Activated CD4-positive, alpha-beta T cell treated with anti-CD3 and anti-CD28 coated beads, Interleukin-2, amount 50 U/mL, for 16 hours (primary cell): ENCODE measurements at places on chromosomes 12 and 14.

GRCh38 chr12:68111995-68112394 is 47.5 kb downstream of the IFNG start:
- DNase-seq: no peak

DNA sequence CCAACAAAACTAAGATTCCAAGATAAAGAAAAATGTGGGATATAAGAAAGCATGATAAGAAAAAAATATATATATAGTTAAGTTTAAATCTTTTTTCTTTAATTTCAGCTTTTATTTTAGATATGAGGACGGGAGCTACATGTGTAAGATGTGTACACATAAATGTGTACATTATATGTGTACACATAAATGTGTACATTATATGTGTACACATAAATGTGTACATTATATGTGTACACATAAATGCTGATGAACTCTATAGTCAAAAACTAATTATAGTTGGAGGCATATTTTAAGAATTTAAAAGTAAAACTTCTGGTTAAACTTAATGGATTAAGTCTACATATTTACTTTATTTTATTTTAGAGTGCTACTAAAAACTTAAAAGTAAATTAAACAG is 123.6 kb downstream of the BTG1 start:
- no peak for DNase-seq

- no peak for DNase-seq
Measured at GRCh38 chr12:18723752-18724151, 14.1 kb downstream of the PLCZ1 start.

GRCh38 chr12:25971654-25972041 is 13.2 kb downstream of the RASSF8 start:
- no peak for DNase-seq

GRCh38 chr14:96588410-96589257 is 86.5 kb downstream of the PAPOLA start:
- no peak for DNase-seq

GRCh38 chr12:53005215-53005985 is 856 bp upstream of the EIF4B start:
- DNase-seq: no peak

DNA sequence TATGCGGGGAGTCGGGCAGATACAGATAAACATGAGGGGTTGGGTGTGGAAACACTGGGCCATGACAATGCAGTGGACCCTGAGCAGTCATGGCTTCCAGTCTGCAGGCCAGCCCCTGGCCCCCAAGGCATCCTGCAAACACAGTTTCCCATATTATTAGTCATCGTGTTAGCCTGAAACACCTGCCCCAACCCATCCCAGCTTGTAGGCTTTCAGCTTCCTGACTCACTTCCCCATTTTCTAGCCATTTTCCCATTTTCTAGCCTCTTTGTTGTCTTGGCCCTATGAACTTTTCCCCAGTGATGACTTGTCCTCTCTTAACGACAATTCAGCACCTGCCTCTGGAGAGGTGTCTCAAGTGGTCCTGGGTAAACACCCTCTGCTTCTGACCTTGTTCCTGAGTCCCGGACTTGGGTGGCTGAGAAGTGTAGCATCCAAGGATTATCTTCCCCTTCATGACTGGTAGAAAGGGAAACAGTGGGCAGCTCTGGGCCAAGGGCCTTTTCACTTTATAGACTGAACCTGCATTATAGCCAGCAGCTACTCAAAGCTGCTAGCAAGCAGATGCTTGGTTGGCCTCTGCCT is 4.3 kb upstream of the PGF start:
- no peak for DNase-seq

DNA sequence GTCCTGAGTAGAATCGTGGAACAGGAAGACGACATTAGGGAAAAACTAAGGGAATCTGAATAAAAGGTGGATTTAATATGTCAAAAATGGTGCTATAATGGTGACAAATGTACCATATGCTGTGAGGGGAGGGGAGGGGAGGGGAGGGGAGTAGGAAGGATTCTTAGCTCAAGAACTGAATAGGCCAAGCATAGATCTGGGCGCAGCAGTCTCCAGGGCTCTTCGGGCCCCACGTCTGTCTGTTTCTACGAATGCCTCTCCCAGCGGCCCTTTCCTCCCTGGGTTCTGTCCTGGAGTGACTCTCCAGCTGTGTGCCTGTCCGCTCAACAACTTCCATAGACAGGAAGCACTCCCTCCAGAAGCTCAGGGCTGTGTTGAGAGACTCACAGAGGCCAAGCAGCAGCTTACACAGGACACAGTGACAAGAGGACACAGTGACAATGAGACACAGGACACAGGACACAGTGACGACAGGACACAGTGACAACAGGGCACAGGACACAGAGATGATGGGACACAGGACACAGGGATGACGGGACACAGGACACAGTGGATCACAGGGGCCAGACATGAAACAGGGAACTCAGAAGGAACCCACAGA is 42.4 kb upstream of the PPP2R5C start:
- DNase-seq: no peak

- no peak for DNase-seq
Measured at GRCh38 chr12:120698665-120699064, 11.6 kb upstream of the UNC119B start.

DNA sequence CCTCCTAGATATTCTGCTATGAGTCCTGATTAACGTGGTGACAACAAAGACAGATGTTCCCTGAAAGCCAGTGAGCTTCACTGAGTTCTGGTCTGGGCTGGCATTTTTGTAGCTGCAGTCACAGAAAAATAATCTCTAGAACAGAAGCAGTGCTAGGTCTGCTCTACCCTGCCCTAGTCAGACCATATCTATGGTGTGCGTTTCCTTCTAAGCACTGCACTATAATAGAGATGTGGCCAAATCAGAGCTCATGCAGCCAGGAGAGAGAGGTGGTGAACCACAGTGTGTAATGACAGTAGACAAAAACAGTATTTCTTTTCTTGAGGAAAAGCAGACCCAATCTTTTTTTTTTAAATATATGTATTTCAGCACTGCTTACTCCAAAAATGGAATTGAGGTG is 76.3 kb downstream of the CMAS start:
- DNase-seq: no peak

DNA sequence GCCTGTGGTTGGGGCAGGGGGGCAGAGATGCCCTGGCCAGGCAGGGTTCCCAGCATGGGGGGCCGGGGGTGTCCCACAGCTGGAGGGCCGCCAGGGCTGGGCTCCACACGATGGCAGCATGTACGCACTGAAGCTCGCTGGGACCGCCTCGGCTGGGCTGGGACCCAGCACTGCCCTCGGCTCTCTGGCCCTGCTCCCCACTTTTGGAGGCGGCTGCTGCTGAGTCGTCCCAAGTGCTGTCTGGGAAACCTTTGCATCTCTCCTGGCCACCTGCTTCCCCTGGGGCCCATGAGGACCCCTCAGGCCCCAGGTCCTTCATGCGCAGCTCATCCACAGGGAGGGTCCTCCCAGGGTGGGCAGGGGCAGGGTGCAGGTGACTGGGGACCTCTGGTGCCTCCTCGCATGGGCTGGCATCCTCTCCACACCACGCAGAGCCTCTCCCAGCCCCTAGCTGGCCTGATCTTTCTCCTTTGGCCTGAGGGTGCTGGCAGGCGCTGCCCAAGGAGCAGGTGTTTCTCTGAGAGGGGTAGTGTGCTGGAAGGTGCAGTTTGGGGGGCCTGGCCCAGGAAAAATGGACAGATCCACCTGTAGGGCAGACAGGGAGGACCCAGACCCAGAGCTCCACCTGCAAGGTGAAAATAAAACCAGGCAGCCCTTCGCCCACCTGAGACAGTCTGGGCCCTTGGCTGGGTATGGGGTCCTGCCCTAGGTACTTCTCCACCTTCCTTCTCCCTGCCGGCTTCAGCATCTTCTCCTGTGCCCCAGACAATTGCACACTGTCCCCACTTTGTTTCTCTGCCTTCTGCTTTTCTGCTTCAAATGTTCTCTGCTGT is 46.9 kb downstream of the DLK1 start:
- DNase-seq: no peak

GRCh38 chr14:32109676-32110547 is 32.8 kb downstream of the ARHGAP5 start:
- DNase-seq: no peak

- no peak for DNase-seq
Measured at GRCh38 chr14:103073876-103074728, 9.9 kb upstream of the LBHD2 start.

- DNase-seq: no peak
Measured at GRCh38 chr14:55398679-55399078, 13.0 kb downstream of the ATG14 start.
